ENCODE measurements at places on chromosomes 6 and 20.

DNA sequence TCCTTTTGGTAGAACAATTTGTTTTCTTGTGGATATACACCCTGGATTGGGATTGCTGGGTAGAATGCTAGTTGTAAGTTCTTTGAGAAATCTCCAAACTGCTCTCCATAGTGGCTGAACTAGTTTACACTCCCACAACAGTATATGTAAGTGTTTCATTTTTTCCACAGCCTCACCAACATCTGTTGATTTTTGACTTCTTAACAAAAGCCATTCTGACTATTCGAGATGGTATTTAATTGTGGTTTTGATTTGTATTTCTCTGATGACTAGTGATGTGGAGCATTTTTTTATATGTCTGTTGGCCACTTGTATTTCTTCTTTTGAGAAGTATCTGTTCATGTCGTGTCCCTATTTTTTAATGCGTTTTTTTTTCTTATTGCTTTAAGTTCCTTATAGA is 444.1 kb downstream of the CBLN4 start:
- no peak for DNase-seq

- no peak for DNase-seq
Measured at GRCh38 chr6:13277231-13277630, 51.1 kb downstream of the TBC1D7 start.

DNA sequence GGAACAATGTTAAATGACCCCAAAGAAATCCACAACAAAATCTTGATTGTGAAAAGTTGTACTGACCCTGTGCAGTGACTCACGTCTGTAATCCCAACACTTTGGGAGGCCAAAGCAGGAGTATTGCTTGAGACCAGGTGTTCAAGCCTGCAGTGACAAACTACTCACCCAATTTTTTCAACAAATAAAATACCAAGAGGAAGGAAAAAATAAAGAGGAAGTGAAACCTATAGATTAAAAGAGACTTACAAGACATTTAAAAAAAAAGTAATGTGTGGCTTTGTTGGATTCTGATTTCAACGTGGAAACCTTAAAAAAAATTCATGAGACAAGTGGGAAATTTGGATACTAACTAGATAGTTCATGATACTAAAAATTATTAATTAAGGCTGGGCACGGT is 31.9 kb downstream of the GINS1 start:
- DNase-seq, result no peak

GRCh38 chr20:35907017-35907701 is 47.1 kb downstream of the SCAND1 start:
- no peak for DNase-seq

- no peak for DNase-seq
Measured at GRCh38 chr6:5866547-5867051, 140.1 kb downstream of the NRN1 start.

DNA sequence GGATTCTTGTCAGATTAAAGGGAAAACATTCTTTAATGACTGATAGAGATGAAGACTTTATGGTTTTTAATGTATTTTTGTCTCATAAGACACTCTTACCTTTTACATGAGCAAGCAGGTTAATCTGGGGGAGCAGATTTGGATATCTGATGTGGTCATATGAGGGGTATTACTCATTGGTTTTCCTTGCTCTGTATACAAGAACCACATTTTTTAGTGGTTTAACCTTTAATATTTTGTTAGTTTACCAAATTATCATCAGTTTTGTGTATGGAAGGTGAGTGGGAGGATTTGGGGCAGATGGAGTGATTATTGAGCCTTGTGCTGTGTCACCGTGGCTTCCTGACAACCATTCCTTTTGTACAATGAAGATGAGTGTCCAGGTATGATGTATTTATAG is 112.9 kb downstream of the FIG4 start:
- DNase-seq, result no peak

GRCh38 chr6:10268111-10268510 is 146.8 kb downstream of the TFAP2A start:
- DNase-seq, result no peak

GRCh38 chr6:21383450-21384085 is 210.0 kb upstream of the SOX4 start:
- no peak for DNase-seq

DNA sequence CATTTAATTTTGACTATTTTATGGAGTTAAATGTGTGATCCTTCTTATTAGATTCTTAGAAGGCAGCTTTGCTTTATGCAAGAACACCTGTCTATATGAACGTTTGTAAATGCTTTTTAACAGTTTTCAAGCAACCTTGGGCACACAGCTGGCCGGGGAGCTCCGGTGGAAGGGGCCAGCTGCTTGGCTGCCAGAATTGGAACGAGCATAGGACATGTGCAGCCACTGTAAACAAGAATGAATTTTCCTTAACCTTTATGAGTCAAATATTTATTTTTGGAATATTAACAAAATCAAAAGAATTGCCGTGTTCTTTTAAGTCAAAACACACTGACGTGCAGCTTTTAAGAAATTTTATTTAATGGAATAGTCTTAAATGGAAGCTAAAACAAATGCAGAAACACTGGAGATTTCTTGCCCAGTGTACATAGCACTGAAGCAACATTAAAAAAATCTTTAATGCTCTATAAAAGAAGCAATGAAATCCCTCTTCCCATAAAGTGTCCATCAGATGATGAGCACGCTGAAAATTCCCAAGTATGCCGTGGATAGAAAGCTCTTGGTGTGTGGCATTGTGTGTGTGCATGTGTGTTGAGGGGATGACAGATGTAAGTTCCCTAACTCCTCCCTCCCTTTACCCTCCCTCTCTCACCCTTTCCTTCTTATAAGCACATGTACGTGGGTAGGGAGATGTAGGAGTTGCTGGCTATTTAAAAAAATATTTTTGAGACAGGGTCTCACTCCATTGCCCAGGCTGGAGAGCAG is 208.9 kb upstream of the EXOC2 start:
- no peak for DNase-seq

DNA sequence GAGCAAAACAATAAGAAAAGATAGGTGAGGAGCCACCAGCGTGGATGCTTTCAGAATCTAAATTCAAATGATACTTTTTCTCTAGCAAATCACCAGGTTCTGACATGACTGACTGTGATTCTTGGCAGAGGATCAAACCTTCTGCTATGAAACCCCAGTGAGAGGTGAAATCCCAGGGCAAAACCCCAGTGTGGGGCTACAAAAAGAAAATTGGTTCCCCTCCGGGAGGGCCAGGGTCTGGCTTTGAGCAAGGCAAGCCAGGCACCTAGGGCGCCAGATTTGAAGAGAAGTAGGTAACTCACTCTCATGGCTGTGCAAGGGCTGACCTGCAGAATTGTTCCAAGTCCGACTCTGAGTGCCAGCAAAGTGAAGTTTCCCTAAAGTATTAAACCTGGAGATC is 20.2 kb upstream of the RALGAPA2 start:
- no peak for DNase-seq

DNA sequence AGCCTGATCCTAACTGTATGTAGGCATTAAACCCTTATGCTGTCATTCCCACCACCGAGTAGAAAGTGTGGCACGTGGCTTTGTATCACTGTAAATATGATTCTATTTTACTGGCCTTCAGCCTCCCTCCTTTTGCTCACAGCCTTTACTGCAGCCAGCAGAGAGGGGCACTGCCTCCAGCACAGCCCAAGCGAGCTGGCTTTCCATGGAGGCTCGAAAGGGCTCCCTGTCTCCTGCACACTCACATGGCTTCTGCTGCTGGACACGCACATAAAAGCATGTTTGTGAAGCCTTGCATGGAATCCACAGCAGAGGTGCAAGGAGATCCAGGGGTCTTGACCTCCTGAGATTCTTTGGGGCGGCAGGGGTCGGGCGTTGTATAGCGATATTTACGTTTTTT is 51.3 kb downstream of the RNASET2 start:
- DNase-seq, result no peak

GRCh38 chr20:5592165-5592564 is 158.0 kb upstream of the SHLD1 start:
- DNase-seq, result no peak

DNA sequence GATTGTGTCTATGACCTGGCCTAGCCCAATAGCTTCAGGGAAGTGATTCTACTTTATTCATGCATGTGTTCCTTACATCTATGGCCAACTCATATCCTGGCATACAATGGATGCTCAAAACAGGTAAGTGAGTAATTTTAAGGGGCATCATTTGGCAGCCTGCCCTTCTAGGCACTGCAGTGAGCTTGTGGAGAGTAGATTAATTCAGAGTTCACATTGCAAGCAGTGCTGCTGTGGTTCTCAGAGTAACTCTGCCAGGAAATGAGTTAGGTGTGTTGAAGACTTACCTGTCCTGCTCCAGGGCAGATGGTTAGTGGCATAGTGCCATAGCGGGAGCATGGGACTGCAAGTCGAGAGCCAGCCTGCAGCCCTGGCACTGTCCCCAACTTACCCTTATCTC is 158.0 kb downstream of the SCP2D1 start:
- no peak for DNase-seq

GRCh38 chr6:134034961-134035822 is 17.2 kb downstream of the SLC2A12 start:
- no peak for DNase-seq

- no peak for DNase-seq
Measured at GRCh38 chr20:20215976-20216727, 151.8 kb upstream of the INSM1 start.

DNA sequence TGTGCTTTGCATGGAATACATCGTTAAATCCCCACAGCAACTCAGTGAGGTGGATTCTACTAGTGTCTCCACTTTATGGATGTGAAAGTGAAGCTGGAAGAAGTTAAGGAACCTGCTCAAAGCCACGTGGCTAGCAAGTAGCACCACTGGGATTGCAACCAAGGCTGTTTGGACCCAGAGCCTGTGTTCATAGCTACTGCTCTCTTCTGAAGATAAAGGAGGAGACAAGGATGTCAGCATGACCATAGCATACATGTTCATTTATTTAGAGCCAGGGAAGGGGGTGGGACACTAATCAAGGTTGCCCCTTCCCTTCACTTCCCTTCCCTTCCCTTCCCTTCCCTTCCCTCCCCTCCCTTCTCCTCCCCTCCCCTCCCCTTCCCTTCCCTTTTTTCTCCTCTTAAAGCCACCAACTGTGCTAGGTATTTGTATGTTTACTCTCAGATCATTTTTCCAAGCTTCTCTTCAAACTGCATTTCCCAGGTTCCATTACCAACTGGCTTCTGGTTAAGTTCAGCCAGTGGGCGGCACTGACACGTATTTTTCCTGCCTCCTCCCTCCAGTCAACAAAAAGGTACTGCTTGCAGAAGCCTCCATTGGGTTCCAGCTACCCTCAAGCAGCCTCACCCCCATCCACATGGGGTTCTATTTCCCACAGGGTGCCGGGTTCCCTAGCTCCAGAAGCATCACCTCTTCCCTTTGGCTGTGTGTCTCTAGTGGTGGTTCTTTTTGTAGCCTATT is 134.9 kb downstream of the BCAS1 start:
- DNase-seq, result no peak

- no peak for DNase-seq
Measured at GRCh38 chr6:49906526-49906925, 40.2 kb upstream of the CRISP1 start.

DNA sequence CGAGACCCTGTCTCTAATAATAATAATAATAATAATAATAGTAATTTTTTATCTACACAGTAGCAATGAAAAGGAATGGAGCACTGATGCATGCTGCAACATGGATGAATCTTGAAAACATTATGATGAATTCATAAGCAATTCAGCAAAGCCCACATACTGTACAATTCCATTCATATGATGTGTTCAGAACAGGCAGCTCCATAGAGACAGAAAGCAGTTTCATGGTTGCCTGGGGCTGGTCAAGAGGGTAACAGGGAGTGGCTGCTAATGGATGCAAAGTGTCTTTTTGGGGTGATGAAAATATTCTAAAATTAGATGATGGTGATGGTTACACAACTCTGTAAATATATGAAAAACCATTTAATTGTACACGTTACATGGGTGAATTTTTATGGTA is 43.6 kb downstream of the SLC24A3 start:
- no peak for DNase-seq

DNA sequence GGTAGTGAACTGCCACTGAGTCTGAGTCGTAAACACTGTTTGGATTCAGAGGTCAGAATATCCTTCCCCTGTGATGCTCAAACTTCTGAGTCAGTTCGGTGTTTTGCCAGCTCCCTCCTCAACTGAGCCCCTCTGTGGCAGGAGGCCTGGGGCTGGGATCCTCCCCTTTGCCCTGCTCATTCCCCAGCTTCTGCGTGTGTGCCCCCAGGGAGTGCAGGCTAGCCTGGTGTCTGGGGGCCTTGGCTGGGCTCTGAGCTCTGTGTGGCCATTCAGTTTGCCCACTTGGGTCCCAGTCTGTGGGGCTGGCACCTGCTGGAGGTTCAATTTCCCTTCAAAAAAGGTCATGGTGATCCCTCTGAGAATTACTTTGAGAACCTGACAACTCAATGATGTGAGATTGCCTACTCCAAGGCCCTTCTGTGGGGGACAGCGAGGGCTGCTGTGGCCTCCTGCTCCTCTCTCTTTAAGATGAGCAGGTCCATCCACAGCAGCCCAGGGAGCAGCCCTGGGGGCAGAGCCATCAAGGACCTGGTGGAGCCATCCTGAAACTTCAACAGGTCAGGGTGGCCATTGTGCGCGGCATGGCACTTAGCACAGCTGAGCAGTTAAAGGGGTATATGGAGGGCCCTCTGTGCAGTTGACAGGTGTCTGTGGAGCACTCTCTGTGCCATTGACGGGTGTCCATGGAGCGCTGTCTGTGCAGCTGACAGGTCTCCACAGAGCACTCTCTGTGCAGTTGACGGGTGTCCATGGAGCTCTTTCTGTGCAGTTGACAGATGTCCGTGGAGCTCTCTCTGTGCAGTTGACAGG is 147.2 kb downstream of the SYCP2 start:
- DNase-seq, result no peak

Measured in effector memory CD4-positive, alpha-beta T cell (primary cell).